ENCODE measurements at places on chromosomes 16 and 17. TPM values are rescaled to one million over a fixed set of nuclear protein-coding genes. Genes with fewer than 3 reads are reported as not detected.

GRCh38 chr17:22671110-22671509, 978.8 kb downstream of the KCNJ18 start:
- DNase-seq = no peak

DNA sequence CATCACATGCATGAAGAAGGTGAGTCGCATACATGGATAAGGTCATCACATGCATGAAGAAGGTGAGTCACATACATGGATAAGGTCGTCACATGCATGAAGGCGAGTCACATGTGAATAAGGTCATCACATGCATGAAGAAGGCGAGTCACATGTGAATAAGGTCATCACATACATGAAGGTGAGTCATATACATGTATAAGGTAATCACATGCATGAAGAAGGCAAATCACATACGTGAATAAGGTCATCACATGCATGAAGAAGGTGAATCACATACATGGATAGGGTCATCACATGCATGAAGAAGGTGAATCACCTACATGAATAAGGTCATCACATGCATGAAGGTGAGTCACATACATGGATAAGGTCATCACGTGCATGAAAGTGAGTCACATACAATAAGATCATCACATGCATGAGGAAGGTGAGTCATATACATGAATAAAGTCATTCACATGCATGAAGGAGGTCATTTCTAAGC, 105.1 kb upstream of the SDK2 start:
- DNase-seq = no peak

GRCh38 chr16:22255335-22255734, 41.9 kb upstream of the POLR3E start:
- DNase-seq = no peak

- no peak for DNase-seq
Measured at GRCh38 chr17:47120521-47121095, 68.5 kb downstream of the CDC27 start.

GRCh38 chr16:80054647-80055046, 454.1 kb upstream of the MAF start:
- DNase-seq = no peak

DNA sequence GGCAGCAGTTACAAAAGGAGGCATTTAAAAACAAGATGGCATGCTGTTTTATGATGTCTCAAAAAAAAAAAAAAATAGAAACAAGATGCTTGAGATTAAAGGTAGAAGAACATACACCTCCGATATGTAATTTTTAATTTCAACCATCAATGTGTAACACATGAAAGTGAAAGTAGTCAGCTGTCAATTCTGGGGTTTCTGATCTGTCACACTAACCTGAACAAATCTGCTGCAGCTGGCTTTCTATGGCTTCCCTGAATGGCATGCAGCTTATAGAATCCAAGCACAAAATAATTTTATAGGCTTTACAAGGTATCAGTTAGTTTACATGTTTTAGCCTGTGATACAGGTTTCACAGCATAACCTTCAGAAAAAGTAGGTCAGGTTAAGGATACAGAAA, 13.5 kb downstream of the GLYR1 start:
- no peak for DNase-seq

DNA sequence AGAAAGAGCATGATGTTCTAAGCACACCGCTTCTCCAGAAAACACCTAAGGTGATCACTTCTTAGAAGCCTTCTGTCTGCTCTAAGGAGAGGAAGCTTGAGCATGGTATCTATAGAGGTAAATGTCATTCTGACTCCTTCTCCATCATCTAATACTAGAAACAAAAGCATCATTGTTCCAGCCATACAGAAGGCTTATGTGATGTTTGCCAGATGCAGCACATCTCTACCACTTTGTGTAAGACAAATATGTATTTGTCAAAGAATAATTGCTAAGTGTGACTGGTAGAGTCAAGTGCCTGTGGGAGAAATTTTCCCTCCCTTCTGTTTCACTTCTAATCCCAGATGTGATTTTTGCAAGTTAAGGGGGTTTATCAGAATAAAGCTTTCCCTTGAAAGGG, 217.1 kb downstream of the HS3ST3A1 start:
- DNase-seq = no peak

DNA sequence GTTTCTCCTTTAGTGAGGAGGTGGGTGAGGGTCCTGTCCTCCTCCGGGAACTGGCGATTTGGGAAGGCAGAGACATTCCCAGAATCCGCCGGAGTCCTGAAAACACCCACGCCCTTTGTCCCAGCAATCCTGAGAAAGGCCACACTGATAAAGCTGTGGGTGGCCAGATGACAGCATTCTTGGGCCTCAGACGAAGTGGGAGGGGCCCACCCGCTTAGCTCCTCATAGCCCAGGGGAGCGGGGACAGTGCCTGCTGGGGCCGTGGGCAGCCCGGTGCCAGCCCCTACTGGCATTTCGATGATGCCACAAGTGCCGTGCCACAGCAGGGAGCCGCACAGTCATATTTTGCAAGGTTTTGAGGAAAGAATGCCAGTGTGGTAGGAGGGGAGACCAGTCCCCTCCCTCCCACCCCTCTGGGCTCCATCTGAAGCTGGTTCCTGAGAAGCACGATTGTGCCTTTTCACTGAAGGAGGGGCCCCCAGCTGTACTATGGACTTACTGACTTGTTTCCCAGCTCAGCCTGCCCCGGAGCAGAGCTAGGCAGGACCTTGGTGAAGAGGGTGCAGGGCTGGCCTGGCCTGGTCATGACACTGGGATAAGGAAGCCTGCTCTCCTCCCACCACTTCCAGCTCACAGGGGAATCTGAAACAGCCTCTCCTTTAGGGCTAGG, 20.9 kb upstream of the MPRIP start:
- peak; percentile 82 for DNase-seq

DNA sequence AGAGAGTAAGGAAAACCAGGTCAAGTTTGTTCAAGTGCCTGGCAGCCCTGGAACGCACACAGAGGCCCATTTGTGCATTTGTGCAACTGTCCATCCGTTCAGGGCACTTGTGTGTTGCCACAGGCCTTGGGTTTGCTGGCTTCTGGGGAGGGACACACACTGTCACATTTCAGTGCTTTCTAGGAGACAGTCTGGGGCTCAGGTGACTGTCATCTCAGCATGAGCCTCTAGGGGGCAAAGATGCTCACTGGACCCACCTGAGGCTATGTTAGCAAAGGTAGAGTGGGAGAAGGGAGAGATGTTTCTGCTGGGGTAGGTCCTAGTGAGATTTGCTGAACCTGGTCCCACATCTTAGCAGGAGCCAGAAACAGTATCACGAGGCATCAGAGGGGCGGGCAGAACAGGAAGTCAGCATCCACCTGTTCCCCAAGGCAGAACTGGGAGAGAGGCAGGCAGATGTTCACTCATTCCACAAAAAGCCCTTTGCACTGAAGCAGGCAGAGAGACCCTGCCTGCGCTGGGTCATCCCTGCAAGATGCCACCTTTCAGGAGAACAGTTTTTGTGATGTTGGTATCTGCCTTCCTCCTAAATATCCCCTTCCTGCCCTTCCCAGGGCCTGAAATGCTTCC, 48.5 kb downstream of the RAI1 start:
- DNase-seq = no peak

GRCh38 chr17:33387406-33387805, 94.3 kb upstream of the ASIC2 start:
- DNase-seq = no peak

- no peak for DNase-seq
Measured at GRCh38 chr16:68833251-68833650, 10.1 kb upstream of the TANGO6 start.

DNA sequence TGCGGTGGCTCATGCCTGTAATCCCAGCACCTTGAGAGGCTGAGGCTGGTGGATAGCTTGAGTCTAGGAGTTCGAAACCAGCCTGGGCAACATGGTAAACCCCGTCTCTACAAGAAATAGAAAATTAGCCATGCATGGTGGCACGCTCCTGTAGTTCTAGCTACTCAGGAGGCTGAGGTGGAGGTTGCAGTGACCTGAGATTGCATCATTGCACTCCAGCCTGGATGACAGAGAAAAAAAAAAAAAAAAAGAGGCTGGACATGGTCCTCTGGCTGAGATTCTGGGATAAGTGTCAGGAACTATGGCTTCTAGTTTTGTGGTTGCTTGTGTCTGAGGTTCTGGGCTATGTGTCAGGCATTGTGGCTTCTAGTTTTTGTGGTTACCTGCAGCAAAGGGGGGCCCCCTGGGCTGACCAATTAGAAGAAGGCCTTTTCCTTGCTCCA, 7.0 kb downstream of the KSR1 start:
- no peak for DNase-seq

DNA sequence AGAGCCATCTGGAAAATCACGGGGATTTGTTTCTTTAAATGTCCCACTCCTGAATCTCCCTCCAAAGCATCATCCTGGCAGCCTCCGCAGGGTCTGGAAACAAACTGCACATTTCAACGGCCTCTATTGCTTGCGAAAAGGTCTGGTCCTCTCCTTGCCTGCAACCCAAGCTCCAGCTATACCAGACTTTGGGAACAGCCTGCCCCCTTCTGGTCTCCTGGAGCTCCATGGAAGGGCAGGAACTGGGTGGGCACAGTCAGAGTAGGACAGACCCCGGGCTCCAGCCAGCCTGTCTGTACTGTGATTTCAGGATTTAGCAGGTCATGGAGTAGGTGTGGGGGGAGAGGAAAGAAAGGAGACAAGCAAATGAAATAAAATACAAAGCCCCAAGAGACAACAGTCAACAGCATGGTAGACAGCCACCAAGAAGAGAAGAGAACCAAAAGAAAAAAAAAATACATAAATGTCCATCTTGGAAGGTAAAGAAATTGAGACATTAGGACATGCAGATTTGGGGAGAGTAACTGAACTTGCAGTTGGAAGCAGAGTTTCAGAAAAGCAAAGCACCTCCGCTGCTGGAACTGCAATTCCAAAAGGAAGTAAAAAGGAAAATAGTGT, 2.7 kb downstream of the XYLT1 start:
- peak; percentile 72 for DNase-seq

DNA sequence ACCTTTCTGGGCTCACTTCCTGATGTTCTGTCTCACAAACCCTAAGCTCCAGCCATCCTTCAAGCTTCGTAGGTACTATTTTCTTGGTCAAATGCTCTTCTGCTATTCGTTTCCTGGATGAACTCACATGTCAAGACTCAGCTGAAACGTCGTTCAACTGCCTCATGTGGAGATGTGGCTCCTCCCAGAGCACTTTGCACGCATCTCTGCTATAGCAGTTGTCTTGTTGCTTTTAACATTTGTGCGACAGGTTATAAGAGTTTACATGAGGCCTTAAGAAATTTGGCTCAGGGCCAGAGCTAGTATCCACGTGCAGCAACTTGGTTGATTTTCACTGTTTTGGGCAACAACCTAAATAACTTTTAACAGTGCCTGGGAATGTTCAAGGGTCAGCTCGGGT, 2.8 kb upstream of the KRT40 start:
- DNase-seq = no peak

DNA sequence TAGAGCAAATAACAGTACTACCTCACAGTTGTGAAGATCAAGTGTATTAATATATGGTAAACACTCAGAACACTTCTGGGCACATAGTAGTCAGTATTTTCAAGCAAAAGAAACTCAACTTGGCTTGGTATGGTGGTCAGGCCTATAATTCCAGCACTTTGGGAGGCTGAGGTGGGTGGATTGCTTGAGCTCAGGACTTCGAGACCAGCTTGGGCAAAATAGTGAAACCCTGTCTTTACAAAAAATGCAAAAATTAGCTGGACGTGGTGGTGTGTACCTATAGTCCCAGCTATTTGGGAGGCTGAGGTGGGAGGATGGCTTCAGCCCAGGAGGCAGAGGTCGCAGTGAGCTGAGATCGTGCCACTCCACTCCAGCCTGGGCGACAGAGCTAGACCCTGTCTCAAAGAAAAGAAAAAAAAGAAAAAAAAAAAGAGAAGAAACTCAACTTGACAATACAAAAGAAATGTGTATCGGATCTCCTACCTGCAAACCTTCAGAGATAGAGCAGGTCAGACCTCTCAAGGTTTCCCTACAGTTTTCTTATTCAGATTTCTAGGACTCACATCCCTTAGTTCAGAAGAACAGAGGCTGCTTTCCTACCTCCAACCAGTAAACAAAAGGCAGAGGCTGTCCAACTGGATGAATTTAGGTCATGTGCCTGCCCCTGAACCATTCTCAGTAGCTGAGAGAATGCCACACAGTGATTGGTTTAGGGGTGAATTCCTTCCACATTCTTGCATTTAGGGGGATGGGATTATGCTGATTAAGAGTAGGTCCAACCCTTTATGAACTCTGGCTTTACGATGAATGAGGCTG, 1.7 kb upstream of the KPNA2 start:
- DNase-seq = no peak

DNA sequence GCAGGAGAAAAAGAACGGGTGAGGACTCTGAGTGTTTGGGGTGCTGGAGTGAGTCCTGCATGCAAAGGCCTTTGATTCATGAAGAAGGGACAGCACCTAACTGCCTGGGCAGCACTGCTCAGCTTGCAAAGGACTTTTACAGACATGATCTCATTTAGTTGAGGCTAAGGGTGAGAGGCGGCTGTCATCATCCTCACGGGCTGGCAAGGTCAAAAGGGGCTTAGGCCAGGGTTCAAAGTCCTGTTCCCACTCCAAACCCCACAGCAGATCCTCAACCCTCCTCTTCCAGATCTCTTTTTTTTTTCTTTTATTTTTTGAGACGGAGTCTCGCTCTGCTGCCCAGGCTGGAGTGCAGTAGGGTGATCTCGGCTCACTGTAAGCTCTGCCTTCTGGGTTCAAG, 4.8 kb downstream of the RHBDF2 start:
- no peak for DNase-seq

- no peak for DNase-seq
Measured at GRCh38 chr16:16083421-16084156, 134.2 kb downstream of the ABCC1 start.

GRCh38 chr17:31401456-31402254, 10.2 kb downstream of the RAB11FIP4 start:
- no peak for DNase-seq

DNA sequence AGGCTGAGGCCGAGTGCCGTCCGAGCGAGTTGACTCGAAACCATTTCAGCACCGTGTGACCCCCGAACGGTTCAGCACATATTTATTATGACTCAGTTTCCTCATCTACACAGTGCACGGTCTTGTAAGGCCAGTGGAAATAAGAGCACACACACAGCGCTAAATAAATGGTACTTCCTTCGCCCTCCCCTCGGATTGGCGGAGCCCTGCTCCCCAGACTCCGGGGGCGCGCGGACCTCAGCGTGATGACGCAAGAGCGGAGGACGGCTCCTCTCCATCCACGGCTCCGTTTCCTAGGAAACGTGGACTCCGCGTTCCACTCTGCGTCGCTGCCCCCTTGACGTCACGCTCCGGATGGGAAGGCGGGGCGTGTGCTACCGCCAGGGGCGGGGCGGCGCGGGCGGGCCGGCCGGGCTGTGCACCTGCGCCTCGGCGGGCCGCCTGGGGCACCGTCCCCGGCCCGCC, at the start of gene PARD6A:
Gene PARD6A, plus strand, starts transcription at position 397 of the 465 bp plus-strand sequence. CDS start 79 bp downstream, outside the sequence.
- DNase-seq = peak; percentile 98

GRCh38 chr17:60135151-60135950, 14.4 kb upstream of the CA4 start:
- peak; percentile 90 for DNase-seq

The IRX6 gene
- 0.44 TPM for total RNA-seq

The MED13 gene
- total RNA-seq = 24.5 TPM

The SPIRE2 gene
- total RNA-seq = 2.0 TPM

The HNF1B gene
- not detected for total RNA-seq

The TMEM106A gene
- total RNA-seq = 7.6 TPM

The TEKT3 gene
- 0.80 TPM for total RNA-seq

The PER1 gene
- 134 TPM for total RNA-seq

The SLC5A11 gene
- total RNA-seq = not detected

The SLC47A2 gene
- total RNA-seq = not detected

The HEATR3 gene
- total RNA-seq = 13.1 TPM

The MT1F gene
- total RNA-seq = 6.7 TPM

The C17orf67 gene
- 1.4 TPM for total RNA-seq

The HSD11B2 gene
- total RNA-seq = not detected

The SCIMP gene
- total RNA-seq = 3.1 TPM

The PDILT gene
- not detected for total RNA-seq
